NCI-H446 treated with DMSO at 0.1 percent for 48 hours (cell line): ENCODE measurements at places on chromosomes 13 and 19.

DNA sequence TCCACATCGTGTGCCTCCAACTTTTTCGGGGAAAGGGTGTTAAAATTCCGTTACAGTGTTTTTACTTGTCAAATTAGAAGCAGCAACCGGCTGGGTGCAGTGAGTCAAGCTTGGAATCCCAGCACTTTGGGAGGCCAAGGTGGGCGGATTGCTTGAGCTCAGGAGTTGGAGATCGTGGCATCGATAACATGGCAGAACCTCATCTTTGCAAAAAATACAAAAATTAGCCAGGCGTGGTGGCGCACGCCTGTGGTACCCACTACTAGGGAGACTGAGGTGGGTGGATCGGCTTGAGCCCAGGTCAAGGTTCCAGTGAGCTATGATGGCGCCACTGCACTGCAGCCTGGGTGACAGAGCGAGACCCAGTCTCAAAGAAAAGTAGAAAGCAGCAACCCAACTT, 1.1 kb upstream of the SLC35E1 start:
- DNase-seq, result no peak

DNA sequence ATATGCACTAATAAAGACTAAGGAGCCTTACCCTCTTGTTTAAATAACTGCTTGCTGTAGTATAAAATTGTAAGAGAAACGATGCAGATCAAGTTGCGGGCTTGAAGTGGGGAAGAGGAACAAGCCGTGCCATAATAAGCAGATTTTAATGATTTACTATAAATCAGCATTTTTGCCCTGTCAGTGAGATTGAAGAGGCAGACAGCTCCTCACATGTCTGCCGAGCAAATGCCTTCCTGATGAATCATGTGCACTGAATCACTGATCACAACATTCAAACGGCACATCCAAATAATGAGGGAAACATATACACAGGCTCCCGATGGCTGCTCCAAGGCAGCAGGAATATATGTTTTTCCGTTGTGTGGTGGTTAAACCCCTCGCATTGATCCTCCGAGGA, 282.9 kb downstream of the TSHZ3 start:
- DNase-seq, result no peak

DNA sequence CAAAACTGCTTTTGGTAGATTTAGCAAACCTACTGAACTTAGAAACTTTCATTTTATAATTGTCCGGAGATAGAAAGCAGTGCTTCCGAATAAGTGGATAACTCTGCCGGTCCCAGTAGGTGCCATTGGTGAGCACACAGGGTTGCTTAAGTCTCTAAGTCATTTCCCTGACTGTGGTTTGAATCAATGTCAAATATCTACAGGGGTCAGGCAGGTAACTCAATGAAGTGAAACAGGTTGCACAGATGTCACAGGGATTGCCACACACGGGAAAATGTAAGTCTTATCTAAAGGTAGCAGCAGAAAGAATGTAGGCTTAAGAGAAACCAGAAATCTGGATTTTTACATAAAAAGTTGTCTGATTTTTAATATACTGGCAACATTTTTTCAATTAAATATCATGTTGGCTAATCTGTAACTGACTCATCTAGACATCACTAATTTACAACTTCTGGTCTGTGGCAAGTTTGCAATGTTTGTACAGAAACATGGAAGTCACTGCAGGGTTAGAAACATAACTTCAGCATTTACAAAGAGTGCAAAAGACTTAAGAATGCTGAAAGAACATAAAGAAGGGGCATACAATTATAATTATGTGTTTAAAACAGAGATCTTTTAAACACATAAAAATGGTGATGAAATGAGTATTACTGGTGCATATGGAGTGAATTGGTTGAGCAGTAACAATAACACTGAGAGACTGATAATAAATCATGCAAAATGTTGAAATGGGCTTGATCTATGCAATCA, 14.3 kb upstream of the LRRC63 start:
- no peak for DNase-seq

DNA sequence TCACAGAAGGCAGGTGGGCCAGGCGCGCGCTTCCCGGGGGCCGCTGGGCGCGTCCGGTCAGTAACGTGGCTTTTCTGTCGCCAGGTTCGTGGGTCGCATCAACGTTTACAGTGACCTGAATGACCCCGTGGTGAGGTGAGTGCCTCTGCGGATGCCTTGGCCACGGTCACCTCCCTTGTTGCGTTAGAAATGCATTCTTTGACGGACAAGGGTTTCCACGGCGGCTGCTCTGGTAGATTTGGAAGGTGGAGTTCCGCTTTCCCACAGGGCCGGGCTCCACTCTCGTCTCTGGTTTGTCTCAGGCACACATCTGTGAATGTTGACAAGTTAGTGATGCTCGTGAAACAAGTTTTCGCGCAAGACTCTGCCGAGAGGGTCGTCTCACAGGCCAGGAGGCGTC, 130.0 kb downstream of the ATP11A start:
- no peak for DNase-seq

DNA sequence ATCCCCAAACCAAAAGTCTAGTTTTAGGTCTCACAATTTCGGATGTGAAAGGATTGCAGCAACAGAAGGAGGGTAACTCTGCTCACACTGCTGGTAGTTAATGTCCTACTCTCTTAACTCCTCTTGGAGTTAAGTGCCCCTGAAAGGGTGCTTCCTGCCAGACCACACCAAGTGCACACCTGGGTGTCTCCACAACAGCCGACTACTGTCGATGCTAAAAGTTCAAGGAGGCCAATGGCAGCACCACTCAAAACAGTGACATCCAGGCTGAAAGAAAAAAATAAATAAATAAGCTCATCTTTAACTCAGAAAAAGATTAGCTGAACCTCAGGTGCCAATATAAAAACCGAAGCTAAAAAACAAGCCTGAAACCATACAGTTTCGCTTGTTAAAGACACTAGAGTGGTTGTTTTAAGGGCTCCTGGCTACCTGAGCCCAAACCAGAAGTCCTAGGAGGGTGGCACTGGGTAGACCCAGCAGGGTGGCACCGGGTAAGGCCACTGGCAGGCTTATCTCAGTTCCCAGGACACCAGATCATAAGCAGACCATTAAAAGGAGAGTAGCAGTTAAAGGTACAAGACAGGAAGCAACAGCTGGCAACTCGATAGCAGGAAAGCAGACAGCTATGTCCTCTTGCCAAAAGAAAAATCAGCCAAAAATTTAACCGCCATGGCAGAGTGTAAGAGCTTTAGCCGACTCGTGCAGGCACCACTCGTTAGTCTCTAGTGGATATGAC, 39.3 kb downstream of the BRD4 start:
- DNase-seq, result peak; percentile 17

- no peak for DNase-seq
Measured at GRCh38 chr13:92769046-92769445, 457.6 kb upstream of the GPC6 start.

DNA sequence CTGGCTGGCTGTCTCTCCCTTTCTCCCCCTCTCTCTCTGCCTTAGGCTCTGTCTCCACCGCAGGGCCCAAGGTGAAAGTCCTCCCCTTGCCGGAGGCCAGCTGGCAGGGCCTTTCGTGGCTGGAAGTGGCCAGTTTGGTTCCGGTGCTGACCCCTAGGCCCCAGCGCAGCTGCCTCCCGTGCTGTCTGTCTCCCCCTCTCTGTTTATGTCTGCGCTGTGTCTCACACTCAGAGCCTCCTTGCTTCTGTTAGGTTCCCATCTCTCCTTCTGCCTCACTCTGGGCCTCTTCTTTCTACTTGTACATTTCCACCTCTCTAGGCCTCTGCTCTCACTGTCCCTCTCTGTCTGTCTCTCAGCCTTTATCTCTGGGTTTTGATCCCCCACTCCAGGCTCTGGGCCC, 13.1 kb downstream of the CCDC97 start:
- no peak for DNase-seq

DNA sequence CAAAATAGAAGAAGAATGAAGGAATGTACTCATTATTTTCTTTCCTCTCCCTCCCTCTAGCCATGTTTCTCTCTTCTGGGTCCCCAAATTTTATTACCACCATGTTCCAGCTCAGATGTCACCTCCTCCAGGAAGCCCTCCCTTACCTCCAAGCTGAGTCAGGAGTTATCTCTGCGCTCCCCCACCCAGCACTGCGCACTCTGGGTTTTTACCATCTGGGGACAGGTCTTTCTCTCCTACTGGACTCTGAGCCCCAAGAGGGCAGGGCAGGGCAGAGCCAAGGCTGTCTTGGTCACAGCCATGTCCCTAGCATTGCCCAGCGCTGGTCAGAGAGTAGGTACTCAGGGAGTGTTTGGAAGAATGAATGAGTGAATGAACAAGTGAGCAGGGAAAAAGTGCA, 2.9 kb downstream of the GNG8 start:
- DNase-seq, result no peak

DNA sequence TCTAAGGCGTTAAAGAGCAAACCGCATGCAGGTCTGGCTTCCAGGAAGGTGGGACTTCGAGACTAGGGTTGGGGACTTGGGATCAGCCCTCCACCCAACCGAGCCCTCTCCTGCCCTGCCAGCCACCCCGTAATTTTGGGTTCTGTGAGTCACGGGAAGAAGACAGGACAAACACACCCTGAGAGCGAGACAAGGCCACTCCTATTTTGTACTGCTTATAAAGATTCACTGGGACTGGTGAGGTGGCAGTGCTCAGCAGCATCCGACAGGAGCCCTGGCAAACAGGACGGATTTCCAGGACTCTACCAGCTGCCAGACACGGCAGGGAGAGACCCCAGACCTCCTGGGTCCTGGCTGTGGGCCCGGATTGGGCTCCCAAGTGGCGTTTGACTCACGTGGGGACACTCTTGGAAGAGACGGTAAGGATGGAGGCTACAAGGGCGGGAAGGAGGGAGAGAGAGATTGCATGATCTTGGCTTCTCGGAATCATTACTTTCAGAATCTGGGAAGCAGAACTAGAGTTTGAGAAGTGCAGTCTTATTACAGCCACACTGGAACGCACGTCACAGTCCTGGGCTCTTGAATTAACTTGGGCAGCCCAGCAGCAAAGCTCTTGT, at the start of gene C5AR2:
Gene C5AR2 (plus strand): TSS at position 245 of the 617 bp plus-strand sequence. CDS start 8,625 bp downstream, outside the sequence.
- DNase-seq, result peak; percentile 43

DNA sequence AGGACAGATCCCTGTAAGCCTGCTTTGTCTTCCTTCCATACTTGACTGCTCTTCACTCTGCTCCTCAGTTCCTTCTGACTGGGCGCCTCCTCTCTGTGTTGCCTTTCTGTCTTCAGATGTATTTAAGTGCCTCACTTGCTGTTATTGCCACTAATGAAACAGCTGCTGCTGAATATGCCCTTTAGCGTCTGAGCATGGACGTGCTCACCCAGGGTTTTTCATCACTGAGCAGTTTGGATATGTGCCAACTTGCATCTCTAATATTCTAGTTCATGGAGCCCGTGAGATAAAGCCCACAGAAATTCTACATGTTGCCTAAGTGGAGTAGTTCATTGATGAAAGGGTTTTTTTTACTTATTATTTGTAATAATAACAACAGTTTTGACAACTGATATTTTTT, 198.2 kb downstream of the MYO16 start:
- no peak for DNase-seq

DNA sequence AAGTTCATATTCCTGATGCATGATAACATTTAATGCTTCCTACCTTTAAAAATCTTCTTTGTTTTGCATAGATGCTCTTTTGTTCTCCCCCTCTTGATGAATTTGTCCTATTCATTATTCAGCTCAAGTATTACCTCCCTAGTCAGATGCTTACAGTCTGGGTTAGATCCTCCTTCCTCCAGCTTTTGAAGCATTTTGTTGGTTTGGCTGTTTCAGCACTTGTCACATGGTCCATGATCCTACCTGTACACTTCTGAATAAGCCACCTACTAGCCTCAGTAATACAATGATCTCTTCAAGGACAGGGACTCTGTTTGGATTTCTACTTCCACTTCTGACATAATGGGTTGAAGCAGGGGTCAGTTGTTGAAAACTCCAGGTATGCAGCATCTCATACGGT, 37.4 kb downstream of the N4BP2L1 start:
- no peak for DNase-seq

DNA sequence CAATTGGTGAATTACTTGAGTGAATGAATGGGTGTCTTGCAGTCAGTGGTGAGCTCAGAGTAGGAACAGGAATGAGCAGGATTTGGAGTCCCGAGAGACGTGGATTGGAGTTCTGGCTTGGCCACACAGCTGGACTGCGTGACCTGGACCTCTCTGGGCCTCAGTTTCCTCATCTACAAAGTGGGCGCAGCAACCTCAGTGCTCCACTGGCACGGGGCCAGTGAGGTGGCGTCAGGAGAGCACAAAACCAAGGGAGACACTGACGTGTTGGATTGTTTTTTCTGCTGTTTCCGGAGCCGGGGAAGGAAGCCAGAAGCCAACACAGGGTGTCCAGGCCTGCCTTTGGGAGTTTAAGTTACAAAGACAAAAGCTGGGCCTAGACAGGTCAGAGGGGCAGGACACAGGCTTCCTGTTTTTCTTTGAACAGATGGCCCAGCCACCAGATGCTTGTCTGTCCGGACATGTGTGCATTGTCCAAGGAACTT, 6.5 kb upstream of the DOCK6 start:
- DNase-seq, result no peak

DNA sequence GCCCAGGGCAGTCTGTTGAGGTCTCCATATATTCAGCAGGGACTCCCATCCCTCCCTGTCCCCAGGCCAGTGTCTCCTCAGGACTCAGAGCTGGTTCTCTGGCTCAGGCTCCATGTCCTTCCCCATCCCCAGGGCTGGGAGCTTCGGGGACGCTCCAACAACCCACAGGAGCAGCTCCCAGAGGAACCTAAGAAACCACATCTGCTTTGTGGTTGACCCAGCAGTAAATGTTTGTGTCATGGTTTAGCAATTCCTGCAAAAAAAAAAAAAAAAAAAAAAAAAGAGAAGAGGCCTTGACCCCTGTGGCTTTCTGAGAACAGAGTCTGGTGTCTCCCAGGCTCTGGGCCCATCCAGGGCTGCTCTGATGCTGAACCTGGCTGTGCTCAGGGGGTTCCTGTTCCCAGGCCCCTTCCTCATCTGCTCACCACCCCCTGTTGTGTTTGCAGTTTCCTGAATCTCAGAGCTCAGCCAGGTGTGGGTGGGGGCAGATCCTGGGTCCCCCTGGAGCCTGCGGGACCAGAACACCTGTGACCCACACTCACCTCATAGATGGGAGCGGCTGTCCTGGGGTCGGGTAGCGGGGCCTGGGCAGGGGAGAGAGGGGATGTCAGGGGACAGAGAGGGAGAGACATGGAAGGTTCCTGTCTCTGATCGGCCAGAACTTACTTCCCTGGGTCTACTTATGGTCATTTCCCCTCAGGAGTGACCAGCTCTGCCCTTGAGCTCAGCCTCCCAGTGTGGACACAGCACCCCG, 25.2 kb upstream of the CEACAM1 start:
- DNase-seq, result no peak

- DNase-seq, result peak; percentile 44
Measured at GRCh38 chr19:32675720-32676185, at the start of gene RGS9BP. Gene RGS9BP (plus strand): TSS chr19:32675848. CDS start chr19:32676264, 416 bp downstream.

- DNase-seq, result no peak
Measured at GRCh38 chr13:86992251-86992650, 678.9 kb upstream of the SLITRK5 start.

DNA sequence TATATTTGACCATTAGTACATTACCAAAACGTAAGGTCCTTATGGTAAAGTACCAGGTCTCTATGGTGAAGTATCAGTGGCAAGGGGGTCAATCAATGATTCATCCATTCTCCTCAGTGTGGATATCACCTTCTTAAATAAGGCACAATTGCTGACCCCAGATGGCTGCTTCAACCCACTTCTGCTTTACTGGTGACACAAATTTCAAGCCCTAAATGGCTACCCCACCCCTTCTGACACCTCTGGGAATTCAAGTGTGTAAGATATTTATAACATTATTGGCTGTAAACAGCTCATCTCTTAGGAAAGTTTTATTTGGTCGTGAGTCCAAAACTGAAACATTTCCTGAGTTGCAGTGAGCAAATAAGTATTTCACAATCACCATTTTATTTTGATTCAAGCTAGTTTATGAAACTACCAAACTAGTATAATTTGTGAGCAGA, 7.9 kb upstream of the WBP4 start:
- DNase-seq, result no peak

GRCh38 chr13:33132644-33133440, 116.6 kb downstream of the KL start:
- DNase-seq, result no peak
